ENCODE measurements at places on chromosomes 4 and X.

DNA sequence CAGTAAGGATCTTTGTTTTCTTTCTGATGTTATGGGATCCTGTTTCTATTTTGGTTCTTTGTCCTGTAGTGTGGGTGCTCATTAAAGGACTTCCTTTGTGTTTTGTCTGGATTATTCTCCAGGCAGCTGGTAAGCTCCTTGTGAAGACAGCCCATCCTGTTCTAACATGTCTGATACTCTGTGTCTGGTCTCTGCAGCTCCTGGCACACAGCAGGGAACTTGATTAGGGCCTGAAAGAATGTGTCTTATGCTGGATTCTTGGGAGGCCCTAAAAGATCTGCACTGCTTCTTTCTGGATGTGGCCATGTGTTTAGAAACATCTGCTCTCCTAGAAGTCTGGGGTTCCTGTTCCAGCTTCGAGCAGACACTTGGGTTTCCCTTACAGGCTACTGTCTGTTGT lies 38.1 kb upstream of the ATXN3L start:
- no peak for DNase-seq

GRCh38 chr4:55903577-55903976 lies 45.2 kb upstream of the CEP135 start:
- no peak for DNase-seq

- no peak for DNase-seq
These were observed 64.2 kb downstream of the SPINK2 start for GRCh38 chr4:56757261-56757746.

GRCh38 chrX:68703369-68703768 lies 55.9 kb downstream of the STARD8 start:
- DNase-seq, result no peak

GRCh38 chrX:15127010-15127409 lies 142.9 kb downstream of the ASB9 start:
- DNase-seq, result no peak

DNA sequence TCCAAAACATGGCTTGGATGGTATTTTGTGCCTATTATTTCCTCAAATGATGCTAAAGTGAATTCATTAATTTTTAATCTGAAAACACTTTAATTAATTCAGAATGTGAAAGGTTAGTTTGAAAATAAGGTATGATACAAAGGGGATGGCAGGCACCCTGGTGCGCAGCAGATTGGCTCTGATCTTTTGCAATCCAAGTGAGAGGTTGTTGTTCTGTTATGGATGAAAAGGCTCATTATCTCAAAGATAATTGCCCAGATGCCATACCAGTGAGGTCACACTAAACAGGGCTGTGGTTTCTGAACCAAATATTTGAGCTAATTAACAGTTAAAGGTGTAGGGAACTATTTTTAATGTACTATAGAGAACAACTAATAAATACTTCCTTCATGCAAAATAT lies 504.9 kb downstream of the RAPGEF2 start:
- DNase-seq, result no peak

- DNase-seq, result peak; percentile 87
These were observed 140.3 kb upstream of the SH3RF1 start for GRCh38 chr4:169410839-169411770.

- DNase-seq, result no peak
These were observed 67.9 kb downstream of the PPP3CA start for GRCh38 chr4:101279377-101279871.

GRCh38 chrX:145178268-145178667 lies 69.0 kb upstream of the SPANXN1 start:
- DNase-seq, result no peak

GRCh38 chr4:176874721-176875445 lies 82.2 kb upstream of the VEGFC start:
- DNase-seq, result no peak

DNA sequence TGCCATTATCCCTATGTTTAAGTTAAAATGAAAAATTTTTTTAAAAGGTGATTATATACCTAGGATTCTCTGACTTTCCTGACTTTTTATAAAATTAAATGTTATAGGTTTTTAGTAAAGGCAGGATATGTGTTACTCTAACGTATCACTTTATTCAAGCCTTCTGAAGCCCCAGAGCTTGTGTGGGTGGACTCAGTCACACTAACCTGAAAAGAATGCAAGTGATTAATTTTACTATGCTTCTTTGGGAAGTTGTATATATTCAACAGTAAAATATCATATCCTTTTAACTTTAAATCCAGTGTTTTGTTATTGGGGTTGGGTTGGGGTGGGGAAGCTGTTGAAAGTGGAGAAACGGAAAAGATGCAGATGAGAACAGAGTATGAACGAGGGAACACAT lies 22.8 kb downstream of the PDLIM3 start:
- no peak for DNase-seq

DNA sequence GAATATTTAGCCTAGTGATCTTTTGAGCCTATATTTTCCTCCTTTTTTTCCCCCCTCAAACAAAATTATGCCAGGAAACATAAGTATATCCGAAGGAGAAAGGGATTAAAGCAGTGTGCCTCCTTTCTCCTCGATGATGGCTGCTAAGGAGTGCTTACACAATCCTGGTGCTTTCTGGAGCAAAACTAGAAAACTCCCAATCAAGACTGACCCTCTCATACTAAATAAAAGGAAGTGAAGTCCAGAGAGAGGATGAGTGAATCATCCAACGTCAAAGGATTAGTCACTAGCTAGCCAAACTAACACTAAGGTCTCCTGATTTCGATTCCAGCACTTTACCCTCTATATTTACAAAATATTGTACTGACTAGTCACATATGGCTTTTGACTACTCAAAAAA lies 146.8 kb downstream of the PPP3CA start:
- peak; percentile 9 for DNase-seq

DNA sequence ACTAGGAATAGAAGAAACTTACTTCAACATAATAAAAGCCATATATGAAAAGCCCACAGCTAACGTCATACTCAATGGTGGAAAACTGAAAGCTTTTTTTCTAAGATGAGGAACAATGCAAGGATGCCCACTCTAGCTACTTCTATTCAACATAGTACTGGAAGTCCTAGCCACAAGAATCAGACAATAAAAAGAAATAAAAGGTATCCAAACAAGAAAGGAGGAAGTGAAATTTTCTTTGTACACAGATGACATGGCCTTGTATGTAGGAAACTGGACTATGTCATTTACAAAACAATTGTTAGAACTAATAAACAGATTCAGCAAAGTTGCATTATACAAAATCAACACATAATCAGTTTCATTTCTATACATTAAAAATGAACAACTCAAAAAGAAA lies 25.5 kb upstream of the NXT2 start:
- DNase-seq, result no peak

DNA sequence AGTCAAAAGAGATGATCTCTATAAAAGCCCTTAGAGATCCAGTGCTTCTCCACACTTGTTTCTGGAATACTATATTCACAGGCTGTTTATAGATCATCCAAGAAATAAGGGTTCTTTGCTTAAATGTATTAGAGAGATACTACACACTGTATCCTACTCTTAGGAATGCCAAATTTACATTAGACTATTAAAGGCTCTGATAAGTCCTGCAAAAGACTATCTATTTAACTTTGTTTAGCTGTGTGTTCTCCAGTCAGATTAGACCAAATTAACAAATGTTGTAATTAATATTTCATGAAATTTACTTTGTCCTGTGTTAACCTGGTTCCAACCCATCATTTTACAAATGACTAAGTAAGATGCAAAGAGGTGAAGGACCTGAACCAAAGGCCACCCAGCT lies 260.5 kb upstream of the ZIC3 start:
- DNase-seq, result no peak

DNA sequence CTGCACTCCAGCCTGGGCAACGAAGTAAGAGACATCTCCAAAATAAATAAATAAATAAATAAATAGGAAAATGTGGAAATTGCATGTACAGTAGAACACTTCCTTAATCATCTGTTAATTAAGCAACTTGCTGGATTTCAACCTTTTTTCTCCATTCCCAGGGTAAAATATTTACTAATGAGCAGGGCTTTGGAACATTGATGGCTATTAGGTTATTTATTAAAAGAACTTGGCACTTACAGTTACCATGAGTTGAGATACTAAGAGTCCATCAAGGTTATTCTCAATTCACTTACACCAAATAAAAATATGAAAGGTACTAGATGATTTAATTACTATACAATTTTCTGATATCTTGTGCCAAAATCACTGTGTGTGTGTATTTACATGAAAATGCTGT lies 607.1 kb downstream of the PCDH18 start:
- no peak for DNase-seq

GRCh38 chr4:140003876-140004548 lies 150.0 kb downstream of the MAML3 start:
- no peak for DNase-seq

GRCh38 chrX:28586981-28587551 lies at the start of gene IL1RAPL1:
IL1RAPL1 (plus strand) TSS chrX:28587446.
- no peak for DNase-seq

DNA sequence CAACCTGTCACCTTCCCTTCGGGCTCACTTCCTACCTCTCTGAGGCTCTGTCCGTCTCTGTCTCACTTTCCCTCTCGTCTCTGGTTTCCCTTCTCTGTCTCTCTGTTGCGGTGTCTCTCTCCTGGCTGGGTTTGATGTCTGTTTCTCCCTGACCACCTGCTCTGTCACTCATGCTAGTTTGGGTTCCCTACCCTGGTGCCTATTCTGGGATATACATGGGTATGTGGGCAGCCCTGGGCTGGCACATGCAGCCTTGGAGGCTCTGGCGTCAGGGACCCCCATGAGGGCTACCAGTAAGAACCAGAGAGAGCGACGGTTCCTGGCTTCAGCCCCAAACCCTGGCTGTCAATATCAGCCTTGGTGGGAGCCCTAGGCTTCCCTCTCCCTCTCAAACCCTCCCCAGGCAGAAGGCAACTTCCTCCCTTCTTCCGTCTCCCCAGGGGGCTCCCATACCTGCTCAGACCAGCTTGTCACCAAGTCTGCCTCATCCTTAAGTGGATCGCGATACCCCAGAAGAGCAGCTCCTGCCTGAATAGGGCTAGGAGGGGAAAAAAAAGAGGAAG lies 314 bp downstream of the DNASE1L1 start:
- no peak for DNase-seq

GRCh38 chr4:40682290-40683101 lies 52.8 kb upstream of the RBM47 start:
- no peak for DNase-seq

- no peak for DNase-seq
These were observed 61.6 kb downstream of the SYNPO2 start for GRCh38 chr4:118950224-118950623.

DNA sequence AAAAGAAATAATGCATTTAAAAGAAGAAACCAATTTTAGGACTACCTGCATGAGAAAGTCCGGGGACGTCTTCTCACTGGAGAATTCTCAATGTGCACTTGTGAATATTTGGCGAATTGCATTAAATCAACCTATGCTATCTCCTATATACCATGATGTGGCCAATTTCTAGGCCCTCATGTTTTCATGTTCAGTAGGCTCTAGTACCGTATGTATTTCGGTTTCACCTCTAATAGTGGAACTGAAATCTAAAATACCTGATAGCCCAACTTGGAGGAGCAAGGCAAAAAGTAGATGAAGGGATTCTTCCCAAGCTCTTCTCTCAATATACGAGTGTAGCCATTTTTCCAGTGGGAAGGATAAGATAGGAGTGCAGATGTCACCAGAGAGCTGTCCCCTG lies 11.4 kb upstream of the FGF2 start:
- DNase-seq, result no peak

- peak; percentile 30 for DNase-seq
These were observed 104.1 kb downstream of the GPAT3 start for GRCh38 chr4:83639849-83640493.
